Activated CD4-positive, alpha-beta T cell treated with anti-CD3 and anti-CD28 coated beads, Interleukin-2, amount 10 ng/mL, durations not matched to agents 24 days and 14 days (primary cell): ENCODE measurements at places on chromosomes 12 and 14.
A peak's percentile ranks its signal among the peaks of the same experiment; 100 is the strongest.

- no peaks in the 10 kb centered on the region for H3K4me1 ChIP-seq
- peaks cover 34% of the 10 kb centered on the region for H3K27me3 ChIP-seq
- no peaks in the 10 kb centered on the region for H3K36me3 ChIP-seq
- DNase-seq: no peak
Observed at GRCh38 chr12:114476159-114476558, 70.2 kb upstream of the TBX5 start.

- H3K36me3 ChIP-seq: no peaks in the 10 kb centered on the region
- H3K4me1 ChIP-seq: peaks cover 19% of the 10 kb centered on the region
- no peaks in the 10 kb centered on the region for H3K27me3 ChIP-seq
- no peak overlapping the region for H3K27ac ChIP-seq
Observed at GRCh38 chr12:89264837-89265236, 87.5 kb downstream of the DUSP6 start.

DNA sequence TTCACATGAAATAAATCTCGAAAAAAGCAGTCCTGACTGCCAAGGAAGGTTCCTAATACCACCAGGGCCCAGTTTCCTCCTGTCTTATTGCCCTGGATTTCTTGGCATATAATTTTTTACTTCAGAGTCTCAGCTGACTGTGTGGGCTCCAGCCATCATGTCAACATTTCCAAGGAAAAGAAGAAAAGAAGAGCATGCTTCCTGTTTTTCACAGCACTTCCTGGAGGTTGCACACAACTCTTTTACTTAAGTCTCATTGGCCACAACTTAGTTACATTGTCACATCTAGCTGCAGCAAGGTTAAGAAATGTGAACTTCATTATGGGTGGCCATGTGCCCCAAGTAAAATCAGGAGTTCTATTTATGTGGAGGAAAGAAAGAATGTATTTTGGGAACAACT lies 24.3 kb downstream of the DACT1 start:
- H3K4me1 ChIP-seq: peaks cover 19% of the 10 kb centered on the region
- DNase-seq: peak; percentile 65
- H3K27me3 ChIP-seq: no peaks in the 10 kb centered on the region
- H3K4me3 ChIP-seq: peak overlapping the region; percentile 1
- no peaks in the 10 kb centered on the region for H3K36me3 ChIP-seq

DNA sequence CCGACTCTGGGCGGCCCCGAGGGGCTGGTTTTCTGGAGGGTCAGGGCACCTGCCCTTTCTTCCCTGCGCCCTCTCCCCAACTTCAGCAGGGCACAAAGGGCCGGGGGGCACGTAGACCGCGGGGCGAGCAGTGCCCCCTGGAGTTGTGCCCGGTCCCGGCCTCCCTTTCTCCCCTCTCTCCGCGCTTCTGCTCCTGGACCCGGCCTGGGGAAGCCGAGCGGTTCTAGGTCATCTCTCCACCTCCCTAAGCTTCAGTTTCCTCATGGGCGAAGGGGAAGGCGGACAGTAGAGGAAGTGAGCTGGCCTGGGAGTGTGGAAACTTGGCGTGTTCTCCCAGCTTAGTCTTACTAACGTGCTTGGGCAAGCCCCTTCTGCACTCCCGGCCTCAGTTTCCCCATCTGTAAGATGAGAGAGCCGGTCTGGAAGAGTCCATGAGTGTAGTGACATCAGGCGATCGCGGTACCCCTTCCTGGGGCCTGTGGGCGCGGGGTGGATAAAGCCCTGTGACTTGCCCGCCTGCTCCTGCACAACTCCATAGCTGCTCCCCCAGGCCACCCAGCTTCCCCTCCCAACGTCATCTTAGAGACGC lies 158.6 kb upstream of the PARP11 start:
- no peak for DNase-seq
- H3K36me3 ChIP-seq: no peaks in the 10 kb centered on the region
- peaks cover 31% of the 10 kb centered on the region for H3K27me3 ChIP-seq
